ENCODE measurements at places on chromosomes 1 and 21. TPM values are rescaled to one million over a fixed set of nuclear protein-coding genes. Genes with fewer than 3 reads are reported as not detected.

DNA sequence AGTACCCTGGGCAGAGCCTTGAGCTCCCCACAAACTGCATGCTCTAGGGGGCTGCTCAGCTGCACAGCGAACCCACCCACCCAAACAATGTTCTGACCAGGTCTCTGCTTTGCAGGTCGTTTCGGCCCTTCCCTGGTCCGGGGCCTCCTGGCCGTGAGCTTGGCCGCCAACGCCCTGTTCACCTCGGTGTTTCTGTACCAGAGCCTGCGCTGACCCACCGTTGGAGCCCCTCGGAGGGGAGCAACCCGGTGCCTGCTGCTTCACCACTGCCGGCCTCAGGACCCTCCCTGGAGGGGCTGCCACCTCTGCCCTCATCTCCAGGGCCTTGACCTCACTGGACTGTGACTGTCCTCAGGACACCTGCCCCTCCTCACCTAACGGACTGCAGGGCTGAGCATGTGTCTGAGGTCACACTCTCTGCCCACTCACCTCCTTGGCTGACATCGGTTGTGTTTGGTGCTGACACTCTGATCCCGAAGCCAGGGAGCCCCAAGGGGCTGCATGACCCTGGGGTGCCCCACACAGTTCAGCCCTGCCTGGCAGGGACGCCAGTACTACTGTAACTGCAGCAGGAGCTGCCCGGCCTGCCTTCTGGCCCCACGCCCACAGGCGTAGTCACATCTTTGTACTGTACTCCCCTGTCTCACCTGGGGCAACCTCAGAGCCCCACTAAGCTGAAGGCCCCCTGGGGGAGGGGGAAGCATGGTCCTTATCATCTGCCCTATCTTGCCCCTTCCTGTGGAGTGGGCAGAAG lies 24.3 kb downstream of the TMEM201 start:
- peaks cover 5% of the 10 kb centered on the region for H3K36me3 ChIP-seq
- H3K4me3 ChIP-seq: no peak overlapping the region
- H3K4me1 ChIP-seq: no peaks in the 10 kb centered on the region
- no peaks in the 10 kb centered on the region for H3K27me3 ChIP-seq
- DNase-seq: no peak

DNA sequence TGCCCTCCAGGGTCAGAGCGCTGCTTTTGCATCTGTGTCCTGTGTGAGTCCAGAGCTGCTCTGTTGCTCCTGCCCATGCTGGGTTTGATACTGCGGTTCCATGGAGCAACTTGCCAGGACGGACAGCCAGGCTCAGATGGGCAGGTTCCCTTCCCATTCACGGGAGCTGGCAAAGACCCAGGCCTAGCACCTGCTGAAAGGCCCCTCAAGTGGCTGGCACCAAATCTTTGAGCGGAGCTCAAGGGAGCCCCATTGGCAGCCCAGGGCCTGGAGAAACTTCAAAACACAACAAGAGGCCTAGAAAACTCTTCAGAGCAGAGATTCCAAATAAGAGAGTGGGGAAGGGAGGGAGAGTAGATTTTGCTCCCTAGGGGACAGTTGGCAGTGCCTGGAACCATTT lies 97.2 kb downstream of the ACTL8 start:
- H3K36me3 ChIP-seq: no peaks in the 10 kb centered on the region
- DNase-seq: no peak
- no peaks in the 10 kb centered on the region for H3K27me3 ChIP-seq
- H3K4me1 ChIP-seq: no peaks in the 10 kb centered on the region
- no peak overlapping the region for H3K27ac ChIP-seq

GRCh38 chr1:93180723-93181613 lies at the start of gene CCDC18:
CCDC18 (plus strand) TSS chr1:93180724; CDS start chr1:93183362, 2,638 bp downstream.
- H3K27me3 ChIP-seq: no peaks in the 10 kb centered on the region
- H3K4me1 ChIP-seq: peaks cover 14% of the 10 kb centered on the region
- no peak for DNase-seq
- peak within 1 kb of the TSS; percentile 89 for H3K27ac ChIP-seq
- H3K4me3 ChIP-seq: peak within 1 kb of the TSS; percentile 64

DNA sequence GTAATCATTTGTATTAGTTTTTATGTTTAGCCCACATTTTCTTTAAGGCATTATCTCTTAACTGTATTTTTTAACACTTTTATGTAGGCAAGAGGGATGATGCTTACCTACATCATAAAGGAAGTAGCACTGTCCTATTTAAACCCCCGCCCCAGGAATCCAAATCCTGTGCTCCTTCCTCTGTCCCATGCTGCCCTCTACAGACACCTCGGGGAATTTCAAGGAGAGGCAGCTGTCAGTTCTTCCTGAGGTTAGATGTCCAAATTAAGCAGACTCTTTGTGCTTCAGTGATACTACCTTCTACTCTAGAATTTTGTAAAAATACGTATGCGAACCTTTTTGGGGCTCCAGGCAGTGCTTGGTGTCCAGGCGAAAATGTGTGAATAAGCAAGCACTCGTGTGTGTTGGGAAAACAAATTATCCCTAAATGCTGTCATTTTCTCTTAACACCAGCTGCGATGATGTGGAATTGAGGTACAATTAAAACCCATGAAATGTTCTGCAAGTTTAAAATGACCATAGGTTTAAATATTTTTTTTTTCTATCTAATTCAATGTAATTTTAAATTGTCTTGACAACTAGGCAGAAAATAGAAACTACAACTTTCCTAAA lies 19.2 kb downstream of the CRCT1 start:
- no peak overlapping the region for H3K4me3 ChIP-seq
- no peaks in the 10 kb centered on the region for H3K36me3 ChIP-seq

- no peaks in the 10 kb centered on the region for H3K27me3 ChIP-seq
- H3K27ac ChIP-seq: no peak overlapping the region
- no peak overlapping the region for H3K4me3 ChIP-seq
Measured at GRCh38 chr1:230139315-230139714, 72.3 kb downstream of the GALNT2 start.

SLC1A7 gene
- 0.15 TPM for polyA plus RNA-seq

- H3K27me3 ChIP-seq: no peaks in the 10 kb centered on the region
- H3K4me1 ChIP-seq: no peaks in the 10 kb centered on the region
- no peak overlapping the region for H3K4me3 ChIP-seq
- no peak overlapping the region for H3K27ac ChIP-seq
- no peaks in the 10 kb centered on the region for H3K36me3 ChIP-seq
- peak; percentile 44 for DNase-seq
Measured at GRCh38 chr1:110508028-110508940, 10.7 kb downstream of the KCNA10 start.

GRCh38 chr1:246450611-246451251 lies 56.3 kb downstream of the SMYD3 start:
- no peak overlapping the region for H3K27ac ChIP-seq
- H3K27me3 ChIP-seq: no peaks in the 10 kb centered on the region
- peak; percentile 54 for DNase-seq
- H3K4me3 ChIP-seq: no peak overlapping the region
- peaks cover 9% of the 10 kb centered on the region for H3K4me1 ChIP-seq

- H3K27me3 ChIP-seq: no peaks in the 10 kb centered on the region
- peak overlapping the region; percentile 92 for H3K27ac ChIP-seq
- H3K36me3 ChIP-seq: no peaks in the 10 kb centered on the region
- no peak for DNase-seq
- H3K4me3 ChIP-seq: no peak overlapping the region
Measured at GRCh38 chr1:96998466-96998865, 276.9 kb downstream of the PTBP2 start.

DNA sequence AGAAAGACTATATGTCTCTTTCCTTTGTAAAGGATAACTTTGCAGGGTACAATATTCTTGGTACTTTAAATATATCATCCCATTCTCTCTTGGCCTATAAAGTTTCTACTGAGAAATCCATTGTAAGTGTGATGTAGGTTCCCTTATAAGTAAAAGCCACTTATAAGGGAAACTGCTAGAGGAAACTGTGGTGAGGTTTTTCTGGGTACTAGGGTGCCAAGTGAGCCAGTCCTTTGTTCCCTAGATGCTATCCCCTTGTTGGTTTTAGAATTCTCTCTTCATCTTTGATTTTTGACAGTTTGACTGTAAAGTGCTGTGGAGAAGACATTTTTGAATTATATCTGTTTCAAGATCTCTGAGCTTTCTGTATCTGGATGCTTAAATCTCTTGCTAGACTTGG lies 108.9 kb upstream of the NEK7 start:
- H3K4me3 ChIP-seq: no peak overlapping the region
- no peak overlapping the region for H3K27ac ChIP-seq
- no peak for DNase-seq
- H3K4me1 ChIP-seq: peaks cover 6% of the 10 kb centered on the region
- H3K36me3 ChIP-seq: no peaks in the 10 kb centered on the region

LRRIQ3 gene
- 2.1 TPM for polyA plus RNA-seq

ANXA9 gene
- 2.0 TPM for polyA plus RNA-seq

LRRC38 gene
- polyA plus RNA-seq: not detected

DNA sequence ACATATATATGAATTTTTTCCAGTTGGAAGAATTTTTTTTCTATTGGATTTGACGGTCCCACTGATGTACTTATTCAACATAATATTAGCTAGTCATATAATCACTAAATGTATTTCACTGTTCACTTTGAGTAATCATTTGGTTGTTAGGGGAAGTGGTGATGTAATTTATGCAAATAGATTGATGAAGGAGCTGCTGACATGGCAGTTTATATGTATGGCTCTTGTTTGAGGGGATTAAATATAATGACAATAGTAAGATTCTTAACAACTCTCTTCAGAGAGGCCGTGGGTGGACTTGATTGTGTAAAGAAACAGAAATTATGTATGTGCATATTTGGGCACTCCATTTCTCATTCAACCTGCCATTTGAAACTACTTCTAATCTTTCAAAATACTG lies 653.6 kb upstream of the ADGRL4 start:
- DNase-seq: no peak
- H3K4me1 ChIP-seq: no peaks in the 10 kb centered on the region
- H3K36me3 ChIP-seq: no peaks in the 10 kb centered on the region
- no peak overlapping the region for H3K4me3 ChIP-seq

- H3K36me3 ChIP-seq: no peaks in the 10 kb centered on the region
- peak overlapping the region; percentile 7 for H3K27ac ChIP-seq
- peaks cover 29% of the 10 kb centered on the region for H3K4me1 ChIP-seq
- H3K27me3 ChIP-seq: no peaks in the 10 kb centered on the region
Measured at GRCh38 chr1:60923389-60924087, 158.8 kb upstream of the NFIA start.

- no peak for DNase-seq
- H3K27me3 ChIP-seq: no peaks in the 10 kb centered on the region
- no peak overlapping the region for H3K27ac ChIP-seq
- no peaks in the 10 kb centered on the region for H3K4me1 ChIP-seq
Measured at GRCh38 chr21:33169359-33169758, 60.4 kb upstream of the IFNAR2 start.

DNA sequence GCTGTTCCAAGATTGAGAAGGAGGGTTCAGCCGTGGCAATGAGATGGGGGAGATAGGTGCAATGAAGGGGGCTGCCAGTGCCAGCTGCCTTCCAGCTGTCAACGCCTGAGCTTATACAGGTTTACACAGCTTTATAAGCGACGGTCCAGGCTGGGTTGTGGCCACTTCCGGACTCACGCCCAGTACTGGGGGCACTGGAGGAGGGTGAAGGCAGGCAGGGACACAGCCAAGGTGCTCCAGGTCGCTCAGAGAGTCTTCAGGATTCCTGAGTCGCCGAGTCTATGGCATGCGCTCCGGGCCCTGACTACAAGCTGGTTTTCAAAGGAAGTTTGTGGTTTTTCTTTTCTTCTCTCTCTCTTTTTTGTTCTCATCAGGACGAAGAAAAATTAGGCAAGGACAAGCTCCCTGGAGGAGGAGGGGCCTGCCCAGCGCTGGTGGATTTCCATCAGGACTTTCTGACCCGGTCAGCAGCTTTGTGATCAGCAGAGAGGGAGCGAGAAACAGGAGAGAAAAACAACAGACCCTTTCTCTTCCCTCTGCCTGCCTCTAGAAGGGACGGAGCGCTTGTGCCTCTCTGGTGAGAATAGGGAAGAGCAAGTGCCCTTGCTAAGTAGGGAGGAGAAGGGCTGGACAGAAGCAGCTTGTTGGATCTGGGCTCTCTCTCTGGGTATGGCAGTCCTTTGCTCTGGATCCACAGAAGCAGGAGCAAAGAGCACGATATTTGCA lies at the start of gene MINDY1:
TSS of gene MINDY1 (minus strand) at position 576 of the 726 bp plus-strand sequence. CDS start 4,285 bp downstream, outside the sequence.
- H3K36me3 ChIP-seq: no peaks in the 10 kb centered on the region
- H3K4me1 ChIP-seq: peaks cover 35% of the 10 kb centered on the region
- H3K4me3 ChIP-seq: peak within 1 kb of the TSS; percentile 41
- H3K27ac ChIP-seq: peak within 1 kb of the TSS; percentile 93
- peak; percentile 88 for DNase-seq

DNA sequence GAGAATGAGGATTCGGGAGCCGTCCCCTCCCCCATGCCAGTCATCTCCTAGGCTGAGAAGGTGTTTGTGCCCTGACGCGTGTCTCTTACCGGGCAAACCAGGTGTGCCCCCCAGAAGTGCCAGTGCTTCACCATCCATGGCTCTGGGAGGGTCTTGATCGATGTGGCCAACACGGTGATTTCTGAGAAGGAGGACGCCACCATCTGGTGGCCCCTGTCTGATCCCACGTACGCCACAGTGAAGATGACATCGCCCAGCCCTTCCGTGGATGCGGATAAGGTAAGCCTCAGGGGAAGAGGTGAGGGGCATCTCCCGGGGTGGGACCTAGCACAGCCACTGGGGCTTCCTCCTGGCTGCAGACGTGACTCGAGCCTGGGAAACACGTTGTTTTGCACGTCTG lies 959 bp downstream of the PADI6 start:
- no peak overlapping the region for H3K4me3 ChIP-seq
- H3K36me3 ChIP-seq: no peaks in the 10 kb centered on the region
- H3K4me1 ChIP-seq: no peaks in the 10 kb centered on the region
- no peaks in the 10 kb centered on the region for H3K27me3 ChIP-seq
- no peak for DNase-seq

GRCh38 chr1:12314333-12314903 lies 84.6 kb downstream of the VPS13D start:
- no peak overlapping the region for H3K27ac ChIP-seq
- no peak overlapping the region for H3K4me3 ChIP-seq
- no peaks in the 10 kb centered on the region for H3K4me1 ChIP-seq
- peak; percentile 60 for DNase-seq

All from cardiac muscle cell (in vitro differentiated cells and primary cell).